T1000 (cell line): ENCODE measurements at places on chromosomes 1 and 21.

DNA sequence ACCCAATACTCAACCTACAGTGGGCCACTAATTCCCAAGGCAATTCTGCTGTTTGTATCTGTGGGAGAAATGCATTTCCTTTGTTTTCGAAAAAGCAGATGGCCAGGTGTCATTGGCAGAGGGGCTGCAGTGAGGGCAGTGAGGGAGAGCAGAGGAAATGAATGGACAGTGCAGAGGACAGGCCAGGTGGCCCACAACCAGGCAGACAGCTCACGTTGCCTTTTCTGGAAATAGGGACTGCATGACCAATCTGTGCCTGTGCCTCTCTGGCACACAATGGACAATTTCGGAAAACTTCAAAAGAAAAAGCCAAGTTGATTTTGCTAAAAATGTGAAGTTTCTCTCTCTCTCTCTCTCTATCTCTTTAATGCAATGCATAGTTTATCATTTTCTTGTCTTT lies 52.6 kb upstream of the ETS2 start:
- no peak for DNase-seq

GRCh38 chr1:12573015-12573825 lies 44.8 kb downstream of the DHRS3 start:
- no peak for DNase-seq

- no peak for DNase-seq
These were observed 31.5 kb downstream of the SESN2 start for GRCh38 chr1:28290851-28291250.

GRCh38 chr1:186957314-186957713 lies 128.6 kb downstream of the PLA2G4A start:
- no peak for DNase-seq

- DNase-seq: no peak
These were observed 42.8 kb downstream of the SORT1 start for GRCh38 chr1:109354929-109355328.

- no peak for DNase-seq
These were observed 1.6 kb downstream of the EPS8L3 start for GRCh38 chr1:109762039-109762585.

DNA sequence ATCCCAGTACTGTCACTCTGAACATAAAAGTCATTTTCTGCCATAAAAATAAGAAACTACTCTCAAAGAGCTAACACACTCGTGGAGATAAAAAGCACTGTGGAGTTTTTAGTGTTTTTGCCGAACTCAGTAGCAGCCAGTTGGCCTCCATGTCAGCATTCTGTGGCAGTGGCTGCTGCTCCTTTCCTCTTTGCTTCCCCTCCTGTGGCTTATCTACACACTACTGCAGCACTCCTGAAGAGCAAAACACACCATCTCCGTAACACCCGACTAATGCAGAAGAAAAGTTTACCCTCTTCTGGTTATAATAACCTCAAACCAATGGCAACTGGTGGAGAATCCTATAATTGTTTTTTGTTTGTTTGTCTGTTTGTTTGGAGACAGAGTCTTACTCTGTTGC lies 44.9 kb downstream of the RAB3GAP2 start:
- DNase-seq: no peak

DNA sequence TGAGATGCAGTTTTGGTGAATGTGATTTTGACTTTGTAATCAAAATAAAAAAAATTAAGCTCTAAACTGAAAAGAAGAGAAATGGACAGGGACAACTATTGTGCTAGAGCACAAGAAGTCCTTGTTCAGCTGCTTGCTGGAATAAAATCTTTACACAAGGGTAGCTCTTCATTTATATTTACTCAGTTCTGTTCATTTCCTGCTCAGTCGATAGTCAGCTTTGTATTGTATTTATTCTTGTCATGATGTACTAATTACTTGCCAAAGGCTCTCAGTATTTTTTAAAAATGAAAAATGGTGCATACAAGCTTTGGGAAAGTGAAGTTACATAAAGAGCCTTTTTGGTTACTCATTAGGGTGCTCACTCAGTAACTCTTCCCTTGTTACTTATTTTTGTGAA lies 17.8 kb downstream of the F5 start:
- DNase-seq: no peak

DNA sequence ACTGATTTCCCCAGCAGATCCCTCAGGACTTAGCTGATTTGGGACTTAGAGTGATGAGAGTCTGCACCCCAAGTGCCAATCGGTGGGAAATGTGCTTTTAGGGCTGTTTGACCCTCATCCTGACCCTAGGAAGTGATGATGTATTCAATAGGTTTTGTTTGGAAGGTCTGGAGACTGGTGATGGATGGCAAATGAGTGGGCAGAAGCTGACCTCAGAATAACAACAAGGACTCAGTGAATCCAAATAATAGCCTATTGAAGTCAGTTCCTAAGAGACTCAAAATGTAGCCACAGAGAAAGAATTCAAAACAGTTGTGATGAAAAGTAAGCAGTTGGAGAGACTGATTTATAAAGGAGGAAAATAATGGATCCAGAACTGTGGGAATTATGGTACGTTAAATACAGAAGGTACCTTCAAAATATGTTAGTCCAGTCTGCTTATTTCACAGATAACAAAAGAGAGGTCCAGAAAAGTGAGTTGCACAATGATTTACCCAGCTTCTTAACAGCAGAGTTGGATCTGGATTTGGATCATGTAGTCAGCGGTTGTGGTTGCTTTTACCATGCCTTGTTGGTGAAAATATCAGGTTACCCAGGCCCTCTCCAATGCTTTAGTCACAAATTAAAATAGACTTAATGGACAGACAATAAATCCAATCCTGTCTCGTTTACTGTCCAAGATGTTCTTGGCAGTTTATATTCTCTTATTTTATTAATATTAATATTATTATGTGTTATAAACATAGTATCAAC lies 123.0 kb upstream of the PTBP2 start:
- no peak for DNase-seq

DNA sequence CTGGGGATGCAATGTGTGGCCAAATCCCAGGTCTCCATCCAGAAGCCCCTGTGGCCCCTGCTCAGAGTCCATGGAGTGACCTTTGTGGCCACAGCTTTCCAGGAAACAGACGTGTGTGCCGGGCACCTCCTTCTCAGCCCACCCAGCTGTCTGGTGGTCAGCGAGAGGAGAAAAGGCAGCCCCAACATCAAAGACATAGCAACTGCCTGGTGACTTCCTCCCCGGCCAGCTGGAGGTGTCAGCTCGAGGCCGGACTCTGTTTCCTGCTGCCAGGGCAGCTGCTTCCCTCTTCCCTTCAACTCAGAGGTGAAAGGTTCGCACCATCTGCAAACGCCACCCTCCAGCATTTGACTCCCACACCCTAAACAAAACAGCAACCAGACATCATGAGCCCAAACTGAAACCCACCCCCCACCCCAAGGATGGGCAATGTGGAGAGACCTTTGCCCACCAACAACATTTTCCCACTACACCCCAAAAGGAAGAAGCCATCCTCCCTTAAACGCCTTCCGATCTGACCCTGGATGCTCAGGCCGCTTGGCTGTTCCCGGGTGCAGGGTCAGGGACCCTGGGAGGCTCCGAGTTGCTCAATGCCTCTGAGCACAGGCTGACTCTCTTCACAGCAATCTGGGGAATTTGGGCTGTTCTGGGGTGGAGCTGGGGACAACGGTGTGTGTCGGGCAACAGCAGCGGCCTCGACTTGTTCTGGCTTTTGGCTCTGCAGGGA lies 162.3 kb downstream of the PSMG1 start:
- DNase-seq: no peak

DNA sequence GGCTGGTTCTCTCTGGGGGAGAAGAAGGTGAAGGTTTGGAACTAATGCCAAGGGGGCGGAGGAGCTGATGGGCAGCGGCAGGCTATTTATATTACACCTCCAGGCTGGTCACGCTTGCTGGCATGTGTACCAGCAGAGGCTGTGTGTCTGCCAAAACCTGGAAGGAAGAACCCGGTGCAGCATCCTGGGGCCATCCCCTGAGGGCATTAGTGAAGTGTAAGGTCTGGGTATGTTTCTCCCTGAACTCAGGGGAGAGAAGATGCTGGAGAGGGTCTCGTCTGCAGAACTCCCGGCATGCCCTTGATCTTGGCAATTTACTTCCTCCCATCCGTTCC lies 5.3 kb downstream of the DISP3 start:
- DNase-seq: no peak

GRCh38 chr1:208640295-208640694 lies 396.1 kb upstream of the PLXNA2 start:
- no peak for DNase-seq

DNA sequence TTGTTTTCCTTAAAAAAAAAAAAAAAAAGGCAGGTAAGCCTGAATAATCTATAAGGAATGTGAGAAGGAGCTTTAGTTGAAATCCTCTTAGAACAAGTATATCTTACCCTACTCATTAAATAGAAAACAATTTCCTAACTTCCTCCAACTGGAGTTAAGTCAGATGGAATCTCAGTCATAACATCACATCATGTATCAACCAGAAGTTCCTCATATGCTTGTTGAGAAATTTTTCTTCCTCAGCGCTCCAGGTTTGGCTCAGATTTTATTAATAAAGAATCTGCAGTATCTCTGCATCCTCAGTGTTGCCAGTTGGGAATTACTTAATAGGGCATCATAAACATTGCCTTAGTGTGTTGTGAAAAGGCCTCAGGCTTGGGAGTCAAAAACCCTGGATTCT lies 37.6 kb downstream of the DUSP10 start:
- no peak for DNase-seq

- DNase-seq: no peak
These were observed 109.7 kb upstream of the IRF2BP2 start for GRCh38 chr1:234719454-234720251.

DNA sequence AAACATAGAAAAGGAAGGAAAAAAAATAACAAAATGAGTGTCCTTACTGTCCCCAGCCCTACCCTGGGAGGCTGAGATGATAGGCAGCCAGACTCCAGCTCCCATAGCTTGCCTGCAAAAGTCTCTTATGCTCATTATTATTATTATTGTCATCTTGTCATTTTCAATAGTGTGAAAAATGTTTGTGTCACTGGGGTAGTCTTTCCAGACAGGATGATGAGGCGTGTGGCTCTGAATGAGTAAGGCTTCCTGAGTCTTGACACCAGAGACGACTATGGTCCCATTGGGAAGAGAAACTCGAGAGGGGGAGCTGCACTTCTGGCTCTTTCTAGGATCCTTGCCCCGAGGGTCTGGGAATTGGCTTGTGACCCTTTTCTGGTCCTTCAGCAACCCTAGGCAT lies 1.1 kb upstream of the CYB561D1 start:
- no peak for DNase-seq

- DNase-seq: no peak
These were observed 8.8 kb downstream of the KAZN start for GRCh38 chr1:14607295-14607694.

DNA sequence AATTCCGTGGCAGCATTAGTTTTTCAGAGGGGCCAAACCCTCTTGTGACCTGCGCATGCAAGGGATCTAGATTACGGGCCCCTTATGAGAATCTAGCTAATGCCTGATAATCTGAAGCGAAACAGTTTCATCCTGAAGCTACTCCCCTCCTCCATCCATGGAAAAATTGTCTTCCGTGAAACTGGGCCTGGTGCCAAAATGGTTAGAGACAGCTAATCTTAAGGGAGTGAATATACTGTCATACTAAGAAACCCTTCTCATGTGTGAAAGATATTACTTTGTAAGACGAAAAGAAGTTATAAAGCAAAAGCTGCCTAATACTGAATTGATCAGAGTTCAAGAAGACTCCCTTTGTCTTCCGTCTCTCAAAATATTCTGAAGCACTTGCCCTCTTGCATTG lies 166.3 kb downstream of the DUSP10 start:
- no peak for DNase-seq

DNA sequence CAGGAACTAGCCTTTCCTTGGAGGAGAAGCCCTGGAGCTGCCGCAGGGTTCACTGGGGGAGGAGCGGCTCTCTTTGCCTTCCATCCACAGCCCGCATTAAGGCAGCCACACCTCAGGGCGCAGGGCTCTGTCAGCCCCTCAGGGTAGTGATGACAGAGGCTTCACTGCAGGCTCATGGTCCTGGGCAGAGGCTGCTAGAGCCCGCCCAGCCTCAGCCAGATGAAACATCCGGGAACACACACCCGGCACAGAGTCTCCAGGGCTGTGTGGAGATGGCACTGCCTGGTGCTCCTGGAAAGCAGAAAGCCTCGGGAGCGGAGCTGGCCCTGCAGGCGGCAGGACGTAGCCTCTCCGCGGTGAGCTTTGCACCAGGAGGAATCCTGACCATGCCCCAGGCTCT lies 29.4 kb upstream of the PEX10 start:
- DNase-seq: no peak

DNA sequence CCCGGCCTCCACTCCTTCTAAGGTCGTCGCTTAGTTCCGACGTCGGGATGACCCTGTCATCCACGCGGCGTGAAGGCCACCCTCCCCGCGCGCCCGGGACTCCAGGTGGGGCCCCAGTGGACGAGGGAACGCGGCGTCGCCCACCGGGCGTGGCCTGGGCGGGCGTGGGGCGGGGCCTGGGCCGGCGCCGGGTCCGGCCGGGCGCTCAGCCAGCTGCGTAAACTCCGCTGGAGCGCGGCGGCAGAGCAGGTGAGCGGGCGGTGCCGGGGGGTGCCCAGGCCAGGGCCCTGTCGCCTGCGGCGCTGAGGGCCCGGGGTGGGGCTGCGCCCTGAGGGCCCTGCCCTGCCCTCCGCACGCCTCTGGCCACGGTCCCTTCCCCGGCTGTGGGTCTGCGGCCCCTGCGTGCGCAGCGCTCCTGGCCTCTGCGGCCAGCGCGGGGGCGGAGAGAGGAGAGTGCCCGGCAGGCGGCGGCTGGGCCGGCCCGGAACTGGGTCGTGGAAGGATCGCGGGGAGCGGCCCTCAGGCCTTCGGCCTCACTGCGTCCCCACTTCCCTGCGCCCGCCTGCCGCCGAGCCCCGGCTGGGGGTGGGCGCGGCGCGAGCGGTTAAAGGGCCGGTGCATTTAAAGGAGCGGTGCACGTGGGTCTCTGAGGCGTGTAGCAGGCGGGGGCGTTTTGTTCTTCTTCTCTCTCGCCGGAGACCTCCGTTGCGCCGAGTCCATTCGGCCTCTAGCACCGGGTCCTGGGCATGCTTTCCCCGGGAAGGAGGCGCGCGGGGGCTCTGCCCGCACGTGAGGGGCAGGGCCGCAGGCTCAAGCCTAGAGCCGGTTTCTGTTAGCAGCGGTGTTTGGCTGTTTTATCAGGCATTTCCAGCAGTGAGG lies at the start of gene PSEN2:
Gene PSEN2, plus strand, starts transcription at position 216 of the 879 bp plus-strand sequence. CDS start 11,292 bp downstream, outside the sequence.
- peak; percentile 75 for DNase-seq

DNA sequence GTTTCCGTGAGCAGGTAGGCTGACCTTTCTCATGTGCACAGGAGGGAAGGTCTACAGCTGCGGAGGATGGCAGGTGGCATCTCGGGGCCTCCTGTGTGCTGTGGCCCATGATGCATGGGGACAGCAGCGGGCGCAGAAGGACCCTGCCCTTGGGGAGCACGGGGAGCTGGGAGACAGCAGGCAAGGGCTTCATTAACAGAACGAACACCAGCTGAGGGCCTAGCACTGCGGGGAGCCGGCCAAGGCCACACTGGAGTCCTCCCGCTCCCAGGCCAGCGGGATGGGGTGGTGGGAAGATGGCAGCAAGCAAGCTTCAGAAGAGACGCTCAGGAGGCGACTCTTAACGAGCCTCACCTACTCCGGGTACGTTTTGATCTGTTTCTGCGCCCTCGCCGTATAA lies 66.6 kb downstream of the SCCPDH start:
- no peak for DNase-seq
